ENCODE measurements at places on chromosomes 4 and X. TPM values are rescaled to one million over a fixed set of nuclear protein-coding genes. Genes with fewer than 3 reads are reported as not detected.
A peak's percentile ranks its signal among the peaks of the same experiment; 100 is the strongest.

F8 gene
- 3.4 TPM for total RNA-seq

NIPAL1 gene
- total RNA-seq, result 13.1 TPM

SASH3 gene
- not detected for total RNA-seq

TEX13C gene
- total RNA-seq, result 0.24 TPM

CT45A8 gene
- not detected for total RNA-seq

USO1 gene
- 109 TPM for total RNA-seq

MAGEC2 gene
- not detected for total RNA-seq

FGFBP2 gene
- not detected for total RNA-seq

SLC16A2 gene
- total RNA-seq, result 17.1 TPM

NHS gene
- total RNA-seq, result 8.0 TPM

GRCh38 chr4:107069049-107069448 is 32.9 kb upstream of the DKK2 start:
- H3K4me1 ChIP-seq, result no peaks in the 10 kb centered on the region
- H3K27ac ChIP-seq, result no peak overlapping the region
- no peak for DNase-seq
- H3K4me3 ChIP-seq, result no peak overlapping the region
- no peaks in the 10 kb centered on the region for H3K27me3 ChIP-seq
- peaks cover 6% of the 10 kb centered on the region for H3K36me3 ChIP-seq

GRCh38 chr4:21769404-21770147 is 179.0 kb downstream of the KCNIP4 start:
- H3K36me3 ChIP-seq, result no peaks in the 10 kb centered on the region
- no peaks in the 10 kb centered on the region for H3K27me3 ChIP-seq
- H3K27ac ChIP-seq, result no peak overlapping the region
- no peak for DNase-seq

DNA sequence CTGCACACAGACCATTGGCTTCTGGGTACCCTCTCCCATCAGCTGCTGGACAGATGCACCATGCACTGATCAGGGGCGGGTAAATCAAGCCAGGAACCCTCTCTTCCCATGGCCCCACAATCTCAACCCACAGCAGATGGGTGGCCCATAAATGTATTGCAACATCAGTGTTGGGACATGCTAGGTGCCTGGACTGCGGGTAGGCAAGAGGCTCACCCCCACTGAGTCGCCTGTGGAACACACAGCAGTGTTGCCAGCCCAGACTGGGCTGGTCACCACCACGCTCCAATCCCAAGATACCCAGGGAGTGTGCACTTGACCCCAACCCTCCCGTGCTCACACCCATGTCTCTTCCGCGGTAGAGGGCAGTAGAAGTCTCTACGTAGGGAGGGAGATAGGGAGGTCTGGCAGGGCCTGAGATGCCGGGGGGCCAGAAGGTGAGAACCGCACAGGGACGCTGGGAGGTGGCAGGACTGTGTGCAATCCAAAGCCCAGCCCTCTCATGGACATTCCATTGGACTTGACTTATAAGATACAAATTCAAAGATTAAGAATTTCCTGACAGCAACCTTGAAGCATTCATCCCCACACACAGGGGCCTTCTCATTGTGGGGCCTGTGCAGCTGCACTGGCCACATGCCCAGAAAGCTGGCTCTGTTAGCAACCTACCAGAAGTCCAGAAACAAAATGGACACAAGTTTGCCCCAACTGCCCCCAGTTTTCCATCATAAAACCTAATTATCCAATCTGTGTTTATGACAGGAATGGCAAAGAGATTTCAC is 183.7 kb downstream of the NSUN7 start:
- H3K36me3 ChIP-seq, result no peaks in the 10 kb centered on the region
- H3K27me3 ChIP-seq, result no peaks in the 10 kb centered on the region
- no peak for DNase-seq
- no peak overlapping the region for H3K4me3 ChIP-seq

GRCh38 chrX:153396320-153397195 is 4.6 kb downstream of the PNMA6E start:
- H3K27ac ChIP-seq, result no peak overlapping the region
- H3K4me3 ChIP-seq, result no peak overlapping the region
- H3K27me3 ChIP-seq, result no peaks in the 10 kb centered on the region
- peaks cover 7% of the 10 kb centered on the region for H3K36me3 ChIP-seq
- H3K4me1 ChIP-seq, result no peaks in the 10 kb centered on the region
- DNase-seq, result no peak

- no peaks in the 10 kb centered on the region for H3K27me3 ChIP-seq
- peaks cover 12% of the 10 kb centered on the region for H3K36me3 ChIP-seq
- H3K4me1 ChIP-seq, result no peaks in the 10 kb centered on the region
- H3K27ac ChIP-seq, result no peak overlapping the region
- DNase-seq, result no peak
Measured at GRCh38 chr4:102629673-102630072, 128.5 kb downstream of the NFKB1 start.

DNA sequence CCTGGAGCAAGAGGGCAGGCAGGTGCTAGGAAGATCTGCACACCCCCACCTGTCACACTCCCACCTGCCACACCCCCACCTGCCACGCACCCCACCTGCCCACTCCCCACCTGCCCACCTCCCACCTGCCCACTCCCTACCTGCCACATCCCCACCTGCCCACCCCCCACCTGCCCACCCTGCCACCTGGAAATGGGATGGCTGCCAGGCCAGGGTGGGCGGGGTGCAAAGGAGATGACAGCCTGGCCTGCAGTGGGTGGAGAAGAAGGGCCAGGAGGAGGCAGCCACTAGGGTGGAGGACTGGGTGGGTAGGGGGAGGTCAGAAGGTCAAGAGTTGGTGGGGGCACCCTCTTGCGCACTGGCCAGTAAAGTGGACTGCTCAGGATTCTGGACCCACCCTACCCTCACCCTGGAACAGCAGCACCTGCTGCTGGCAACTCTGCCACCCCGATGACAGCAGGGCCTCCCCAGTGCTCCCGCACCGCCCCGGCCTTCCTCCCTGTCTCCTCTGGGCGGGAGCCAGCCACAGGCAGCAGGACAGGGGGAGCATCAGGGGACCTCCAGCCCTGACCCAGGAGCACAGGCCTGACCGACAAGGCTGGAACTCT is 66.8 kb upstream of the NKX1-1 start:
- H3K4me1 ChIP-seq, result no peaks in the 10 kb centered on the region
- peaks cover 4% of the 10 kb centered on the region for H3K27me3 ChIP-seq
- 0 out of 2 replicates have a peak, but pooled peaks cover 3% of the 10 kb centered on the region for H3K36me3 ChIP-seq
- DNase-seq, result no peak
- no peak overlapping the region for H3K4me3 ChIP-seq

GRCh38 chr4:40931238-40931637 is 181.5 kb downstream of the NSUN7 start:
- H3K27me3 ChIP-seq, result no peaks in the 10 kb centered on the region
- no peak overlapping the region for H3K4me3 ChIP-seq
- 0 out of 2 replicates have a peak, but pooled peaks cover 3% of the 10 kb centered on the region for H3K4me1 ChIP-seq
- H3K36me3 ChIP-seq, result no peaks in the 10 kb centered on the region

- no peak for DNase-seq
- no peak overlapping the region for H3K27ac ChIP-seq
- no peaks in the 10 kb centered on the region for H3K4me1 ChIP-seq
- H3K4me3 ChIP-seq, result no peak overlapping the region
Measured at GRCh38 chr4:5120468-5120867, 69.2 kb downstream of the STK32B start.

- H3K36me3 ChIP-seq, result no peaks in the 10 kb centered on the region
- no peaks in the 10 kb centered on the region for H3K27me3 ChIP-seq
- H3K27ac ChIP-seq, result no peak overlapping the region
Measured at GRCh38 chr4:152094970-152095700, 334.3 kb upstream of the GATB start.

- peaks cover 18% of the 10 kb centered on the region for H3K36me3 ChIP-seq
- DNase-seq, result no peak
- no peaks in the 10 kb centered on the region for H3K27me3 ChIP-seq
Measured at GRCh38 chr4:26687728-26688127, 103.8 kb downstream of the TBC1D19 start.

- no peak overlapping the region for H3K27ac ChIP-seq
- H3K4me1 ChIP-seq, result no peaks in the 10 kb centered on the region
- peak overlapping the region; percentile 64 for H3K4me3 ChIP-seq
- peaks cover 44% of the 10 kb centered on the region for H3K36me3 ChIP-seq
- peak; percentile 49 for DNase-seq
Measured at GRCh38 chr4:1249731-1250526, 999 bp upstream of the CTBP1 start.

Data from H9 (cell line).